ENCODE measurements at places on chromosomes 16 and 17. TPM values are rescaled to one million over a fixed set of nuclear protein-coding genes. Genes with fewer than 3 reads are reported as not detected.

Gene SMIM36
- total RNA-seq, result not detected

Gene C17orf100
- 2.9 TPM for total RNA-seq

Gene NCOR1
- total RNA-seq, result 41.8 TPM

Gene ITGAD
- total RNA-seq, result not detected

Gene TEKT5
- 0.09 TPM for total RNA-seq

Gene ACBD4
- total RNA-seq, result 4.9 TPM

Gene C1QTNF8
- not detected for total RNA-seq

Gene WBP2
- 51.3 TPM for total RNA-seq
